ENCODE measurements at places on chromosomes 12 and 14. TPM values are rescaled to one million over a fixed set of nuclear protein-coding genes. Genes with fewer than 3 reads are reported as not detected.

The VRK1 gene
- 24.2 TPM for total RNA-seq

The HOXC12 gene
- total RNA-seq, result not detected

The GPR132 gene
- total RNA-seq, result 0.65 TPM

The HOXC5 gene
- 0.85 TPM for total RNA-seq

The SYNDIG1L gene
- total RNA-seq, result not detected
